WTC11 (cell line): ENCODE measurements at places on chromosomes 4 and X.

DNA sequence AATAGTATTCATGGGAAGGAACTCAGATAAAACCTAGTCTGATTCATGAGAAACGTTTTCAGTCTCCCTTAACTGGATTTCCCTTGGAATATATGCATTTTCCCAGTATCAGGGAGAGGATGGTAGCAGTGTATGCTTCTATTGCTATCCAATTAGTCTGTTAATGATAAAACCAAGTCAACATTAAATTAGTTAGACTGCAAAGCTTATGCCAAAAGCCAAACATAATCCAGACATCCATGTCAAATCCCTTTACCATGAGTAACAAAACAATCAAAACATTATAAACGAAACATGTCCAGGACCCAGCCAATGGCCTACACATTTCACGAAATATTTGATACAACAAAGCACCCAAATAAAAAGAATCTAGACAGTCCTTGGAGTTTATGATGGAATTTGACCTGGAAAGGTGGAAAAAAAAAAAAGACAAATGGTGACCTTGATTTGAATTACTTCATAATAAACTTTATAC, 34.5 kb upstream of the VEGFD start:
- no peak for DNase-seq

DNA sequence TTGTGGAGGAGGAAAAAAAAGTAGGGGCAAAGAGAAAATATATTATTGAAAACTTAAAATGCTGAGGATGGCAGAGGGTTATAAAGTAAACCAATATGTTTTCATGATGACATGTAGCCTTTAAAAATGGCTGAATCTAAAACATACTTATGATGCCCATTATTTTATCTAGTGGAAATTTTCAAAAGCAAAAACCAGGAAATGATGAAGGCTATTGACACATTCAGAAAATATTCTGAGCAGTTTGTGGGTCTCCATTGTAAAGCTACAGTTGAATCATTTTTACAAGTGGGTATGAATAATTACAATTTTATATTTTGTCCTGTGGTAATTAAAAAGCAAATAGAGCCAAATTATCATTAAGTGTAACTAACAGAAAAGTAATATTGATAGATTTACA, 10.7 kb downstream of the PLS3 start:
- no peak for DNase-seq

GRCh38 chrX:119087121-119087520, 14.3 kb downstream of the CT47C1 start:
- DNase-seq: no peak

- no peak for DNase-seq
Measured at GRCh38 chr4:93086356-93086755, 742.2 kb upstream of the ATOH1 start.

DNA sequence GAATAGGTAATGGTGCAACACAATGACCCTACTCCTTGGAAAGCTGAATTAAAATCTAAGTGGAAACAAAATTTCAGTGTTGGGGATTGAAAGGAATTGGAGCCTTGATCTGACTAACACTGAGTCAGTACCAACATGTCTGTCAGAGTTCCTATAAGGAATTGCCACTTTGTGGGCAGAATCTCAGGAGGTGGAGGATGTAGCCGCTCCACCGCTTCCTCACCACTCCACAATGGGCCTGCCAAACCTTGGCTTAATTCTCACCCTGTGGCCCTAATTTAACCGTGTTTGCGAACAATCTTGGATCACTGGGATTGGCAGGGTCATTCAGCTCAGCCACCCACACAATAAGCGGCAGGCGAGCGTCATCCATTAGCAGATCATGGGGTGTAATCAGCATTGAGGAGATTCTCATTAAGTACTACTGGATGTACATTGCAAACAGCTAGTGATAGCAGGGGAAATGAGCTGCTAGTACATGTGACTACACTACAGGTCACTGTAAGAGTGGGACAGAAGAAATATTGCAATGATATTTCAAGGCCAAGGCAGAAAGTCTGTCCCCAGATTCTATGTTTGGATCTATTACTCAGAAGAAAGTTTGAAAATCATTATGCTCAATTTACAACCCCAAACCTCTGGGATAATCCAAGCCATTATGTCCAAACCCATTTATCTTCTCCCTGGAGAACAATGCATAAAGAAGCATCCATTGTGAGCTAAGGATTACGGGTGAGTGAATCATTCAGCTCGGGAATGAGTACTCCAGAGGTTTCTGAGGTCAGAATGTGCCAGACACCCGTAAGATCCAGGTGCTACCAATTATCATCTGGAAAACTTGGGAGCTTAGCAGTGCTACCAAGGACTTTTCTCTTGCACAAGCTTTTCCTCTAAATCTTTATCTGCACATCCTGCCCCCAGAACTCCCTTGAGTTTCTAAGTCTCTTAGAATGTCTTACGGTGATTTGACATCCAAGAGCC, 5.8 kb downstream of the SRPX start:
- no peak for DNase-seq

GRCh38 chr4:38948551-38948950, 80.9 kb downstream of the FAM114A1 start:
- no peak for DNase-seq

- DNase-seq: no peak
Measured at GRCh38 chrX:63513825-63514568, 162.9 kb upstream of the SPIN4 start.

DNA sequence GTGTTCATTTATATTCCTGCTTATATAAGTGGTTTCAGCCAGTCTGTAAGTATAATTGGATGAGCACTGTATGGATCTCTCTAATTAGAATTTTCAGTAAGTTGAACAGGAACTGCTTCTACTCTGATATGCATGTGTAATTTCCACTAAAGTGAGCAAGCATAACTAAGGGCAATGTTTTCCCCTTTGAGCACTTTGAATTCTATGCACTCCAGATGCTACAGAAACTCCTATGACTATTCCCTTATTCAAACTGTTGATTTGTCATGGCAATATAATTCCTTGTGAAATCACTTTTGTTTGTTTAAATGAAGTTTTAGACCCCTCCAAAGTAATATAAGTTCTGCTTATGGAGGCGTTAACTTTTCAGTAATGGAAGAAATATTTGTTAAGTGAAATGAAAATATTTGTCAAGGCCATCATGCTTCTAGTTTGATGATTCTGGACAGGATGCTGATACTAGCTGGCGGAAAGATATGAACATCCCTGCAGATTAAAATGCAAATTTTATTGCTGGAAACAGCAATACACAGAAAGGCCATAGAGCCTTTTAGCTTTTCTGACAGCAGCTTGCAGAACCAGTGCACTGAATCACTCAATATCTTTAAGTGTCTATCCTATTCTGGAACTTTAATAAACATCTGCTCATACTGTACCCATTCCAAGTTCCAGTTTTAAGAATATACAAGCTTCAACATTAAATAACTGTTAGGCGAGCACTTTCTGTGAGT, 1460.8 kb downstream of the RAPGEF2 start:
- DNase-seq: no peak

DNA sequence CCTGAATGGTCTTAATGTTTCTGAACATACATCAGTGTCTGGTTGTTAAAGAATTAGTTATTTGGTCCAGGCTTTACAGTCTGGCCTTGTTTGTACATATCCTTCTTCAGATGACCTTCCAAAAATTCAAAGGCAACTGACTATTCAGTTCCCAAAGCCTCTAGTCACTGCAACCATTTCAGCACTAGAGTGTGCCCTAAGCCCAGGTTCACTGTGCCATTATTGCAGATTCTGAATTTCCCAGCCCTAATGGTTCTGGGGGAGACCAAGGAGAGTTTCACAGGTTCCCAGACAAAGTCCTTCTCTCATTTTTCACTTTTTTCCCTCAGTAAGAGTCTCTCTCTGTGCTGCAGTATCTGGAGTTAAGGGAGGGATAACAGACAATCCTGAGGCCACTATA, 235.8 kb downstream of the TRAM1L1 start:
- DNase-seq: no peak

DNA sequence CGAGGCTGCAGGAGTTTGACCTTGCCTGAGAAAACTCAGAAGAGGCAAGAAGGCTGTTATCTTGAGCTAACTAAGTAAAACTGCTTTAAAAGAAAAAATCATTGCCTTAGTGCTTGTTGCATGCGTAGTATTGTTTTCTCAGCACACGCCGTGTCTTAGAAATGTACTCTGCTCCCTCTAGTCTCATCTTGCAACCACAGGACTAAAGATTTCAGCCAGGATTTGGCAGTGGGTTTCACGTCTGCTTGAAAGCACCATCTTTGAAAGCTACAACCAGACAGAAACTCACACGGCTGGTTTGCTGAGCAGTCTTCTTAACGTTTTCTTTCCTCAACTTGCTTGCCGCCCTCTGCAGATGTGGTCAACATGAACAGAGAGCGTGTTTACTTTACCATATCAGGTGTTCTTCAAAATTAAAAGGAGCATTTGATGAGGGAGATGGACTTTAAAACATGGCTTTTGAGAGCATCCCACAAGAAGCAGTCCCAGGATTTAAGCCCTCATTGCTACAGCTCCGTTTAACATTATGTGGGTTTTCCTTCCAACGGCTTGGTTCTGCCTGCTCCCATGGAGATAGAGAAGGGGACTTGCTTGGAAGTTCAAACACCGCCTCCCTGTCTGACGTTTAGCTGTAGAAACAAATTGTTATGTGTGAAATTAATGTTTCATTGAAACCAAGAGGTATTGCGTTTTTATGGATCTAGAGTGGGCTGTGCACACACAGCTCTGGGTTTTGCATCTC, 3.4 kb downstream of the SORCS2 start:
- no peak for DNase-seq

DNA sequence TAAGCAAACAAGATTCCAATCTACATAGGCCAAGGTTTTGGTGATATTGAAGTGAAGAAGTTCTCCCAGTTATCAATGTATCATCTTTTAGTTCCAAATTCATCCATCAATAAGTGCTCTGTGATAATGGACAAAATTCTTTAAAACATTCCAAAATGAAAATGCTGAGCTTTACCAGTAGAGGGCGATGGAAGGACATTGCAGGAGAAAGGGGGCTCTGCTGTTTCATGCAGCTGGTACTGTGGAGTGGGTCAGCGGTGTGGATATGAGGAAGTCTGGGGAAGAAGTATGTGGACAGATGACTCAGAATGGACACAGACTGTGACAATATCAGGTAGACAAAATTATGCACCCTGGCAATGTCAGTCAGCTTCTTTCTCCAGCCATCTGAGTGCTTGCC, 46.6 kb upstream of the HS6ST2 start:
- DNase-seq: no peak

GRCh38 chrX:131301155-131301554, 12.0 kb upstream of the IGSF1 start:
- no peak for DNase-seq

DNA sequence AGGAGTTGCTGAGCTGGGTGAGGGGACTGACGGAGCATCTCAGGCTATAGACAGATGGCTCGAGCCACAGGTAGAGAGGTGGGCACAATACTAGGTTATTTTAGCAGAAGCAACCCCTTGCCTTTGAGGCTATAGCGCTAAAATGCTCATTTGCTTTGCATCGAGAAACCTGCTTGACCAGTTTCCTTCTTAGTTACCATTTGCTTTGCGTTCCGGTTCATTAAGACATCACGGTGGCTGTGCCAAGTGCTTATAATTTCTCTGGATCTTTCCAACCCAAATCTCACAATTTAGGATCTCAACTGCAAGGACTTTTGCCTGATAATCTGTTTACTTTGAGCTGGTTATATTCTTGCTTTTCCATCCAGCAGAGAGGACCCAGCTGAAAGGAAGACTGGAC, 40.8 kb downstream of the DLG3 start:
- no peak for DNase-seq

- no peak for DNase-seq
Measured at GRCh38 chr4:22670956-22671355, 21.8 kb upstream of the GBA3 start.

DNA sequence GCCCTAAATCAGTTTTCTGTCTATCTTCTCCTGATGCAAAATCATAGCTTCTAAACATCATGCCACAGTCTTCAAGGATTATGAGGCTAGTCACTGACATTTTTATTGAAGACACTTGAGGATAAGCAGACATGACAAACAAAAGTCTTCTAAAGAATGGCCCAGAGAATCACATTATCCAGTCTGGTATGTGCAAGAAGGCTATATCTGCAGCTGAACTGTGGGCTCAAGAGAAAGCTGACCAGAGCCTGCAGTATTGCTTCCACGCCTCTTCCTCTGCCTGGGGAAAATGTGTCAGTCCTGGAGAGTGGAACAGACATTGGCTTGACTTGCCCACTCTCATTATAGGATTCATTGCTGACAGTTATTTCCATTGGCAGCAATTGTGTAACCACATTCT, 553.5 kb downstream of the SPOCK3 start:
- DNase-seq: no peak

GRCh38 chrX:44152852-44153251, 179.7 kb upstream of the NDP start:
- no peak for DNase-seq

GRCh38 chr4:634599-634985, 9.2 kb downstream of the PDE6B start:
- DNase-seq: peak; percentile 5

- no peak for DNase-seq
Measured at GRCh38 chr4:143241892-143242291, 57.2 kb downstream of the USP38 start.

DNA sequence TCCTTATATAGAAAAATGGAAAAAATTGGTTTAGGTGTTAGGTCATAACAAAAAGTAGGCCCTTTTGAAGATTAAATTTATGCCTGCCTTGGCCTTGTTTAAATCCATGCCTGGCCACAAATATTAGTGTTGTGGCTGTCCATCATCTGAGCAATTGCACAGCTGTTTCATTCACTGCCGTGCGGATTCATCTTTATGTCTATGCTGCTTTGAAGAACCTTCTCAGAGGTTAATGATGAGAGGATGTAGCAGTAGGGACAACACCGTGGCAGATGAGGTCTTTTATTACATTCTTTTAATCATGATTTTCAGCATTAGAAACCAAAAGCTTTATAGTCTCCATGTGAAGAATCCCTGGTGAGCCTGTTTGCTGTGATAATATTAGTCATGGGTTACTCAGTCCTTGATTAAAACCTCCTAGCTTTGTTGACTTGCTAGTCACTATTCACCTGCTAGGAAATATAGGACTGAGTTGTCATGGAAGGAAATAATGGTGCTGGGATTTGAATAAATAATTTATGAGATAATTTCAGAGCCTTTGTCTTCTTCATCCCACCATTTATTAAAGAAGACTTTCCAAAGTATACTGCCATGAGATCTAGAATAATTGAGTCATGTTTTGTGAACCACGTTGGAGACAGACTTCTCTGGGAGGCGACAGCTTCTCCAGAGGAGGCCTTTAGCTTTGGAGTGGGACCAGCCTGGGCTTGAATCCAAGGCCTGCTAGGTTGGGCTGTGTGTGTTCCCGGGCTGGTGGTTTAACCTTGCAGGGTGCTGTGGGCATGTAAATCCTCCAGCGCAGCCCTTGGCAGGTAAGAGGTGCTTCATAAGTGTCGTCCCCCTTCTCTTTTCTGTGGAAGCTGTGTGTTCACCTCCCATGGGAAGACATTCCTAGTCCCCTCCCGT, 53.5 kb downstream of the PTTG2 start:
- no peak for DNase-seq
